Immature natural killer cell (primary cell): ENCODE measurements at places on chromosomes 4 and X.

GRCh38 chr4:7322166-7322991 is 112.4 kb downstream of the PSAPL1 start:
- no peak for DNase-seq

DNA sequence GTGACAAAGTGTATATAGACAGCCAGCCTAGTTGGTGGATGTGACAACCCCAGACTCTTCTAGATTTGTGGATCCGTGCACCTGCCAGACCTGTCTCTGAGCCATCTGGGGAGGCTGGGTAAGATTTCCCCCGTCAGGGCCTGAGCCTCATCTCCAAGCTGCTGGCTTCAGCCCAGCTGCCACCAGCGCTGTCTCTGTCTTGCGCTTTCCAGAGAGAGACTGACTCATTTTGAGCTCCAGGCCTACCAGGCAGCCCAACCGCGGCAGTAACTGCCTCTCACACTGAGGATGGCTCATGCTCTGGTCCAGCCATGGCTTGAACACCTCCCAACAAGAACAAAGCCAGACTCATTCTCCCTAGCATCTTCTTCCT is 26.4 kb downstream of the NOP14 start:
- no peak for DNase-seq

- DNase-seq: peak; percentile 19
Measured at GRCh38 chr4:1855333-1856070, 454 bp downstream of the LETM1 start.

- DNase-seq: no peak
Measured at GRCh38 chr4:5757536-5757935, 46.5 kb downstream of the EVC start.

- no peak for DNase-seq
Measured at GRCh38 chr4:7813674-7814073, 126.0 kb downstream of the AFAP1 start.

DNA sequence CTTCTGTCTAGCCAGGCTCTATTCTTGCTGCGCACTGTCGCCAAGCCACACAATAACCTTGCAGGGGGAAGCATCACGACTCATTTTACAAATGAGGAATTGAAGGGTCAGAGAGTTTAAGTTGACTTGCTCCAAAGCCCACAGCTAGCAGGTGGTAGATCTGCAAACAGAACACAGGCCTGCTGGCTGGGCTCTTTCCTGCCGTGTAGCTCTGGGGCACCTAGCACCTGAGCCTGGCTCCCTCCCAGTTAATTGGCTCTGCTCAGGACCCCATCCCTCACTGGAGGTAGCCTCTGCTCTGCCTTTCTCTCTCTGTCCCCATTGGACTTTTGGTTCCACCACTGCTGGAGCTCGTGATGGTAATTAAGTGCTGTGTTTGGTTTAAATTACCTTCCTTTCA is 98.5 kb downstream of the NSUN7 start:
- DNase-seq: no peak

DNA sequence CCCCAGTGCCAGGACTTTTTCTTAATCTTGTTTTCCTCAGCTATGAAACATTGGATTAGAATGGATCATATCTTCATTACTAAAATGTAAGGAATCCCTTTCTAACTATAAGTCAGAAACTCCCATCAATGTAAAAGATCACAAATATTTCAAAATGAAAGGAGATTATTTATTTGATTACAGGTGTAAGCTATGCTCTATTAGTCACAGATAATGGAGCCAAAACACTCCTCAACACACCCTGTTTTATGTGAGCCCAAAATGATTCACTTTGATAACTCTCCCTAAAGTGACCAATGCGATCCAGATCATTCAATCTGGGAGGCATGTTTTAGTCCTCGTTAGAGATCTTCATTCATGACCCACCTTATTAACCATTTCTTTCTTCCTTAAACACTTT is 566.7 kb upstream of the TENM3 start:
- DNase-seq: no peak

- peak; percentile 0 for DNase-seq
Measured at GRCh38 chr4:85147481-85148076, 181.1 kb upstream of the WDFY3 start.

GRCh38 chr4:95129821-95130311 is 372.1 kb downstream of the BMPR1B start:
- no peak for DNase-seq

DNA sequence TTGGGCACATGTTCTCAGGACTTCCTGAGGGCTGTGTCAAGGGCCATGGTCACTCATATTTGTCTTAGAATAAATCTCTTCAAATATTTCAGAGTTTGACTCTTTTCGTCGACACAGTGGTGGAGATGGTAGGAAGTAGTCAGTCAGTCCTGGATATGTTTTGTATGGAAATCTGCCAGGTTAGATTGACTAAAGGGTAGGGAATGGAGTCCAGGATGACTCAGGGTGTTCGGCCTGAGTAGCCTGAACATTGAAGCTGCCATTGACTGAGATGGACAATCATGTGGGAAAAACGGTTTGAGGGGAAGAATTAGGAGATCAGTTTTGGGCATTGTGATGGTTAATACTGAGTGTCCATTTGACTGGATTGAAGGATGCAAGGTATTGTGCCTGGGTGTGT is 177.1 kb upstream of the CENPE start:
- DNase-seq: no peak

- no peak for DNase-seq
Measured at GRCh38 chr4:154982187-154983047, 201.3 kb downstream of the RBM46 start.

GRCh38 chrX:10017872-10018271 is 50.7 kb downstream of the CLDN34 start:
- no peak for DNase-seq

- DNase-seq: no peak
Measured at GRCh38 chr4:43242606-43243005, 350.1 kb downstream of the GRXCR1 start.

DNA sequence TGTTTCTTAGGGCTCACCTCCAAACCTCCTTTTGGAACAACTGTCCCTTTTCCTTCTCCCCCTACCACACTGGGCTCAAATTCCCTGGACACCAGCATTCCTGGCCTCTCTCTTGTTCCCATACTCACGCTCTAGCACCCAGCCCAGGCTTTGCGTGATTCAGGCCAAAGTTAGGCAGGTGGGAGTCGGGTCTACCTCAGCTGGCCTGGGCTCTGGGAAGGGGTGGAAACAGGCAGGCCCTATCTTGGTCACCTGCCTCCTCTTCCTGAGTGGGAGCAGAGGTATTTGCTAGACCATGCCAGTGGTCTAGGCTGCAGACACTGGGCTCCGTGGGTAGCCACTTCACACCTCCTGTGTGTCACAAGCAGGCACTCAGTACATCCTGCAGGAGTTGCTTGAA is 211.1 kb upstream of the MAMLD1 start:
- no peak for DNase-seq

DNA sequence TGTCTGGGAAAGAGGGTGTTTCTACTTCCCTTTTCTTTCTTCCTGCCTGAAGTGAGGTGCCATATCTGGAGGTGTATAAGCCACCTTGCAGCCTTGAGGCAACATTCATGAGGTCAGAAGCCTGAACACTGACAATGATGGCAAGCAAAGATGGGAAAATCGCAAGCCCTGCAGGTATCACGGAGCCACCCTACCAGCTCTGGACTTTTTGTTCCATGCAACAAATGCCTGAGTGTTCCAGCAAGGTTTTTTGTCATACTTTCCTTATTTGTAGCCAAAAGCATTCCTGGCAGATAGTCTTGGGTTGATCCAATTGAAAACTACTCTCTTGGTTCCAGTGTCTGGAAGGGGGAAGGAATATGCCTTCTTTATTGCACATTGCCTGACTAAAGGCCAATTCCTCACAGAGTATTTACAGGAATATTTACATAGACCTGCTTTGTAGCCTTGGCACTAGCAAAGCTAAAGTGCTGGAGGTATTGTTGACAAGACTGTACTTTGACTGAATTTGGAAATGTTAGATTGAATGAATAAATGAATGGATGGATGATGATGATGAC is 14.4 kb upstream of the SOD3 start:
- DNase-seq: no peak

- no peak for DNase-seq
Measured at GRCh38 chrX:84133023-84133422, 55.0 kb downstream of the RPS6KA6 start.

GRCh38 chr4:96293806-96294205 is 453.9 kb downstream of the PDHA2 start:
- no peak for DNase-seq

DNA sequence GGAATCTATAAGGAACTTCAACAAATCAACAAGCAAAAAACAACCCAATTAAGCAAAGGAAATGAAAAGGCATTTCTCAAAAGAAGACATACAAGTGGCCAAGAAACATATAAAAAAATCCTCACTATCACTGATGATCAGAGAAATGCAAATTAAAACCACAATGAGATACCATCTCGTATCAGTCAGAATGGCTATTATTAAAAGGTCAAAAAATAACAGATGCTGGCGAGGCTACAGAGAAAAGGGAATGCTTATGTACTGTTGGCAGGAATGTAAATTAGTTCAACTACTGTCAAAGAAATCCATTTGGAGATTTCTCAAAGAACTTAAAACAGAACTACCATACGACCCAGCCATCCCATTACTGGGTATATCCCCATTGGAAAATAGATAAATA is 292.4 kb upstream of the FAT1 start:
- no peak for DNase-seq

- no peak for DNase-seq
Measured at GRCh38 chrX:70720721-70721120, 187.8 kb downstream of the TEX11 start.

DNA sequence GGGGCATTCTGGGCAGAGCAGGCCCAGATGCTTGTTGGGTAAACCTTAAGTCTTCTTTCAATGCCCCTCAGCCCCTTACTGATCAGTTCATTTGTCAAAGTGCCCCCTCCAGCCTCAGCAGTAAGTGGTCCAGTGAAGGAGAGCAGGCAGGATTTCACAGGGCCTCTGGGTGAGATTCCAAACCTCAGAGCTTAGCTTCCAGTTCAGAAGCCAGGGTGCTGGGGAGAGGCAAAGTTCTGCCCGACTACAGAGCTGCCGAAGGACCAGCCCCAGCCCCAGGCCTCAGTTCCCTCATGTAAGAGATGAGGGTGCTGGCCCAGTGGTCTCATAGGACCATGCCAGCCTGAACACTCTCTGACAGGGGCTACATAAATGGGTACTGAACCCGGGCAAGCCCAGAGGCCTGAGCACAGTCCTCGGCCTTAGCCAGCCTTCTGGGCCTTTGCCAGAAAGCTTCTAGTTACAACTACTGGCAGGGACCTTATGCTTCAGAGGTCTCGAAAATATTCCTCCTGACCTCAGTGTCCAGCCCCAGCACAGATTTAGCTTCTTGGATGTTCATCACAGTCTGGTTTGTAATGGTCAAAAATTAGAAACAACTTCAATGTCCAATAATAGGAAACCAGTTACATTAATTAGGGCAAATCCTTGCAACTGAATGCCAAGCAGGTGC is 851 bp upstream of the RIPPLY1 start:
- no peak for DNase-seq

DNA sequence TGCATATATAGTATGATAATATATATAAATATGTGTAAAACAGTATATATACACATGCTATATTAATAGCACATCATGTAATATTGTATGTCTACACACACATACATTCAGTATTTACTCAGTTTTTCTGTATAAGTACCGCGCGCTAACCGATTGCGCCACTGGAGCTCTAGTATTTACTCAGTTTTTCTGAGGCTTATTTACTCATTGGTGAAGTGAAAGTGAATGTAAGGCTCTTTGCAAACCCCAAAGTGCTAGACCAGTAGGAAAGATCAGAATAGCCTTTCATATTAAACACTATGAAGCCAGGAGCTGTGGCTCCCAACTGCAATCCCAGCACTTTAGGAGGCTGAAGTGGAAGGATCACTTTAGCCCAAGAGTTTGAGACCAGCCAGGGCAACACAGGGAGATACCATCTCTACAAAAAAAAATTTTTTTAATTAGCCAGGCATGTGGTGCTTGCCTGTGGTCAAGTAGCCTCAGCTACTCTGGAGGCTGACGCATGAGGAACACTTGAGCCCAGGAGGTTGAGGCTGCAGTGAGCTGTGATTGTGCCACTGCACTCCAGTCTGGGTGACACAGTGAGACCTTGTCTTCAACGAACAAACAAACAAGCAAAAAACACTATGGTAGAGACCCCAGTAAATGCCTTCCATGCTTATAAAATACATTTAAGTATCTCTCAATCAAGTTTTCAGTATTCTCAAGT is 125.8 kb downstream of the KIT start:
- DNase-seq: no peak

GRCh38 chrX:45007598-45007997 is 134.6 kb downstream of the KDM6A start:
- no peak for DNase-seq

DNA sequence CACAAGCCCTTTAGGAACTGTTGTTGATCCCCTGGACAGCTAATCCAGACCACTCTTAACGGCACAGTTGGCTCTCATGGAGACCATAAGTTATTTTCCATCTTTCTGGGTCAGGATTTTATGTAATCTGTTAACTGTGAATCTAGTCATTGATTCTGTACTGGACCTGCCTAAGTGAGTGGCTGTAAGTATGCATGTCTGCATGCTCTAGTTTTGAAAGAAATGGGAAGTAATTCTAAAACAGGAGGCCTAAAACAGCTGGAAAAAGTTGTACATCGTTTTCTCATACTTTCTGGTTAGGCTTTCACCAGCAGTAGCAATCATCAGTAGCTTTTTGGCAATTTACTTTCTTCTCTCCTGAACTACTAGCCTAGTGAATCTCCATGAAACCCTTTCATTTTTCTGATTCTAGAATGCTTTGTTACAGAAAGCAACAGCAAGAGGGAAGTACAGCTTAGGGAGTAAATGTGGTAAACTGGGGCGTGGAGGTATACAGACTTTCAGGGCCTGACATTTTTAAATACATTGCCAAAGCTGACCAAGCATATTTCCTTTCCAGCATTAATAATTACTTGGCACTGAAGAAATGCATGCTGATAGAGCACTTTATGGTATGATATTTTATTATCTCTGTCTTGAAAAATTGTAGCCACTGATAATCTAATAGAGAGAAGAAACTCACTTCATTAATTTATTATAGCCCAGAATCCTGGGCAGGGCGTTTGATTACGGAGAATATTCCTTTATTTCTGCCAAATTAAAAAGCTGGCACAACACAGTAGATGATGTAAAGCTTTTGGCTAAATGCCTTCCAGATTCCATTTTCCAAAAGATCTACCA is 202.7 kb downstream of the BANK1 start:
- no peak for DNase-seq

- DNase-seq: no peak
Measured at GRCh38 chrX:46792810-46793188, 33.9 kb upstream of the SLC9A7 start.

DNA sequence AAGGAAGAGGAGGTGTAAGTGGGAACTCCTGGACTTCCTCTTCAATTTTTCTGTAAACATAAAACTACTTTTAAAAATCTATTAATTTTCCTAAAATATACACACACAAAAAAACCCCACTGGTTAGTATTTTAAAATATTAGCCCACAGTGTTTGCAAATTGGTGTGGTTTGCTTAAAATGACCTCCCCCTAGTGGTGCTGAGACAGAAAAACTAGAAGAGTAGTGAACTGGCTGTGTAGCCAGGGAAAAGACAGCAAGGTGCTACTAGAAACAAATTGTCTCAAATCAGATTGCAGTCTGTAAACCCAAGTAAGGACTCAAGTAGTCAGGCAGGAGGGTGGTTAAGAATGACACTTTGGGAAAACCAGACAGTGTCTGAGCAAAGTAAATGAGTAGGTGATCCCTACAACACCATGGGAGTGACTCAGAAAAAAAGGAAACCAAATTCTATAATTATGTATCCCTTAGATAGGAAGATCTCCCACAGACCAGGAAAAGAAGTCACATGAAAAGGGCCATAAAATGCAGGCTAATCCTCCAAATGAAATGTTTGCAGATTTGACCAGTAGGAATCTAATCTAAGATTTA is 26.0 kb downstream of the AMTN start:
- no peak for DNase-seq

- DNase-seq: no peak
Measured at GRCh38 chr4:10160281-10160856, 43.8 kb upstream of the WDR1 start.

- DNase-seq: no peak
Measured at GRCh38 chrX:16848541-16848940, 21.6 kb downstream of the RBBP7 start.
